Stimulated activated CD4-positive, alpha-beta T cell treated with anti-CD3 and anti-CD28 coated beads, Interleukin-4, amount 100 ng/mL, for 48 hours (primary cell): ENCODE measurements at places on chromosomes 16 and 17.

DNA sequence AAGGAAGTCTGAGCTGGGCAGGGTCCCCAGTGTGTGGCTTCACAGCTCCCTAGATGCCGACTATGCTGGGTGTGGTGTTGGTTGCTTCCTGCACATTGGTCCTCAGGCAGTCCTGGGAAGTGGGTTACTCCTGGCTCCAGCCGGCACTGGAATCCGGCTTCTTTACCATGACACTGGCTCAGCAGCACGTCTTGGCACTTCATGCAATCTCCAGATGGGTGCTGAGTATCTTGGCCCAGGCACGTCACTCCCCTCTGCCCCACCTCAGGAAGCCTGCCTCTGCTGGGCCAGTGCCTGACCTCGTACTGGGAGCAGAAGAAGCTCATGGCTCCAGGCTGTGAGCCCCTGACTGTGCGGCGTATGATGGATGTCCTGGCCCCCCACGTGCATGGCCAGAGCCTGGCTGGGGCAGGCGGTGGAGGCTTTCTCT, 24.5 kb downstream of the FCSK start:
- DNase-seq, result no peak

DNA sequence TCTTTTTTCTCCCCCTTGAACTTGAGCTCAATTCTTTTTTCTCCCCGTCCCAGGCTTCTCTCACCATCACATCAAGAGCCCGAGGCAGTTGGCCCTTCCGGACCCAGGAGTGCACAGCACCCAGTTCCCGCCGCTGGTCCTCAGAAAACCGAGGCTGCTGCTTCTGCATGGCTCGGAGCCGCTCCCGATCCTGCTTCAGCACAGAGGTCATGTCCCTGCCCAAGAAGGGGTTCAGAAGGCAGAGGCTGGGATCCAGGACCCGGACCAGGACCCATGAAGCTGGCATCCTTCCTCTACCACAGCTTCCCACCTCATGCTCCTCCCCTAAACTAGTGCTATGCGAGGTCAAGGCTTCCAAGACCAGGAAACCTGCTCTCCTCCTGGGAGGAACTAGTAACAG, 10.5 kb downstream of the PER1 start:
- DNase-seq, result no peak

DNA sequence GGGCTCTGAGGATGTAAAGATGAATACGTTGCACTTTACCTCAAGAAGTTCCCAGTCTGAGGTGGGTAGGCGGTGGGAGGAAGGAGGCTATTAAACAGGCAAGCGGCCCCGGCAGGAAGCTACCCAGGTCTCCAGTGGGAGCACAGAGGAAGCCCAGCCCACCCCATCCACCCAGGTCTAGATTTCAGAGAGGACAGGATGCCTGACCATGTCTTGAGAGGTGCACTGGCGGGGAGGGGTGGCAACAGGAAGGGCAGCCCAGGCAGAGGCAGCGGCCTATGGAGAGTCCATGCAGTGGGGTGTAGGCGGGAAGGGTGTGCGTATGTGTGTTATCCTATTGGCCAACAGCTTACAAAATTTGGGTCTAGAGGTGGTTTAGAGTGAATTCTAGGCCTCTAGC, 13.9 kb downstream of the SARM1 start:
- no peak for DNase-seq

- DNase-seq, result no peak
Measured at GRCh38 chr17:45757431-45758218, 26.5 kb upstream of the CRHR1 start.

GRCh38 chr17:27549251-27549893, 81.6 kb upstream of the LGALS9 start:
- no peak for DNase-seq

DNA sequence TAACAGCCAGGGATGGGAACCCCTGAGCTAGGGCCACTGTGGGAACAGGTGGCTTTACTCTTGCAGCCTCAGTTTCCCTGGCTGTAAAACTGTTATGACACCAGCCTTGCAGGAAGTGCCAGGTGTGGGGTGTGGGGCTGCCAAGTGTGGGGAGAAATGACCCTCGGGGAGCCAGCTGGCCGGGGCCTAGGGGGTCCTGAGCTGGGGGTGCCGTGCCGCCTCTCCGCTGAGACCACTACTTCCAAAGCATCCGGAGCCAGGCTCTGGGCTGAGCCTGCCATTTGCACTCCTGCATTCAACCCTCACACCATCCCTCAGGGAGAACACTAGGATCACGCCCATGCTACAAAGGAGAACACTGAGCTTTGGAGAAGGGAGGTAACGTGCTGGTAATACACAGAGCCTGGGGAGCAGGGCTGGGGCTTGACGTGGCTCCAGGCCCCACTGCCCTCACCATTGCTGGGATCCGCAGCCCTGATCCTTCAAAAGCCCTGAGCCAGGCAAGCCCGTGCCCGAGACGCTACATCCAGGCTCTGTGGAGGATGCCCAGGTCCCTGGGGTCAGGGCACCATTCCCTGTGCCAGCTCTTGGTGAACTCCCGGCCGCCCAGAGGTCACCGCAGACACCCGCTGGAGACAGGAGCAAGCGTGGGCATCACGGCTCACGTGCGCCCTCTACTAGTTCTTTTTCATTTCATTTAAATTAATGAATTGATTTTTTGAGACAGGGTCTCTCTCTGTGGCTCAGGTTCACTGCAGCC, 28.8 kb upstream of the GINS2 start:
- peak; percentile 49 for DNase-seq

DNA sequence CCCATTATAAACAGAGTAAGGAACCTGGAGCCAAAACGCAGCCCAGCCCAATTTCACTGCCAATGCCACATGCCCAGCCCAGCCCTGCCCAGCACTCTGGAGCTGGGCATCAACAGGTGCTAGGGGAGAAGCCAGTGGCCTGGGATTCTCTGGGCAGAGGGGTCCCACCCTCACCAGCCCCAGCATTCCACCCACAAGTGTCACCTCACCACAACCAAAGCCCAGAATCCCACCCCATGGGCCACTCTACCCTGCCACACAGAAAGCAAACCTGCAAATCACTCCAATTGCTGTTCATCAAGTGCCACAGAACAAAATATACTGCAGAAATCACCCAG, 102.5 kb upstream of the CDH5 start:
- no peak for DNase-seq

- no peak for DNase-seq
Measured at GRCh38 chr17:33322063-33322462, 29.0 kb upstream of the ASIC2 start.

DNA sequence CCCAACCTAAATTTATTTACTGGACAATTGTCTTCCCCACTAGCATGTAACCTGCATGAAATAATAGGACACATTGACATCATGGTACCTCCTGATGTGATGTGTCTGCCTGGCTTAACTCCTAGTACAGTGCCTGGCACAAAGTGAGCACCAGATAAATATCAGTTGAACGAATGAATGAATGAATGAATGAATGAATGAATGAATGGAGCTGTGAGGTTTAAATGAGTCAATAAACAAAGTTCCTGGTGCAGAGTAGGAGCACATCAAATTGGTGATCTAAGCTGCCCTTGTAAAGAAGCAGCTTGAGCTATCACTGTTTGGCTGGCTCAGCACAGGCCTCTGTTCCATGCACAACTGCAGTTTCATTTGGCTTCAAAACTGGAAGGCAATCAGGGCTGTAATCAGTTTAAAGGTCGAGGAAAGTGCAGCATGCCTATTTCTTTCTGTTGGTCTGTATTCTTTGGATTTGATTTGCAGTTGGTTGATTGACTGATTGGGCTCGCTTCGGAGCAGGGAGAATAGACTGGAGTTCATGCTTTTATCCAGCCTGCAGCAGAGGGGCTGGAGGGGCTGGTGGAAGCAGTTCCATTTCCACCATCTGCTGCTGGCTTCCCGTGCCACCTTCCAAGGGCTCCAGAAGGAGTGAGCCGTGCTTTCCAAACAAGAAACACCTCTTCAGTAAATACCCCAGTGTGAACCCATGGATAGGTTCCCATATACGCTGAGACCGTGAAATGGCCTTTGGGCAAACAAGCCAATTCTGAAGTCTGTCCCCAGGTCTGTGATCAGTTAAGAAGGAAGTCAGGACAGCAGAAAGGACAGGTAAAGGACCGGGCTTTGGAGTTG, 54.6 kb downstream of the GPRC5B start:
- no peak for DNase-seq

DNA sequence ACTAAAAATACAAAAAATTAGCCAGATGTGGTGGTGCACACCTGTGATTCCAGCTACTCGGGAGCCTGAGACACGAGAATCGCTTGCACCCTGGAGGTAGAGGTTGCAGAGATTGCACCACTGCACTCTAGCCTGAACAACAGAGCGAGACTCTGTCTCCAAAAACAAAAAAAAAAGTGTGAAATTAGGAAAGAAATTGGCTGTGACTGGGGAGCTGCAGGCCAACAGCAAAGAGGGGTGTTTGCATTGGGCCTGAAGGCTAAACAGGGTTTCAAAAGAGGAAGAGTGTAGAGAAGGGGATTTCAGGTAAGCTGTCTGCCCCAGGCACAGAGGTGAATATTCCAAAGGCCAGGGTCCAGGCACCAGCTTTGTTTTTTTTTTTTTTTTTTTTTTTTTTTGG, 9.4 kb downstream of the BMERB1 start:
- no peak for DNase-seq

GRCh38 chr17:10278218-10278617, 79.8 kb upstream of the GAS7 start:
- DNase-seq, result no peak

DNA sequence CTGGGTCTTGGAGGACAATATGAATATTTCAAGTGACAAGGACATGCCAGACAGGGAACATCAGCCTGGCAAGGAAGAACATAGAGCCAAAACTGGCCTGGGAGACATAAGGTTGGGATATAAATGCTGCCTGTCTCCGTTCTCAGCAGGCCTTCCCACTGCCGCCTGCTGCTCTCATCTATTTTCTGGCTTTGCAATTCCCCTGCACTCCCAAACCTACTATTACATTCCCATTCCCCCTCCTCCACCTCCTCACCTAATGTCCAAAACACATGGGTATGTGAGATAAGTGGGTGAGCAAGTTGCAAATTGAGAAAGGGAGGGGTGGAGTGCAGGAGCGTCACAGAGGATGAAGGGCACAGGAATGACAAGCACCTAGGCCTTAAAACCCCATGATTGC, 244.3 kb upstream of the CDH8 start:
- DNase-seq, result no peak

DNA sequence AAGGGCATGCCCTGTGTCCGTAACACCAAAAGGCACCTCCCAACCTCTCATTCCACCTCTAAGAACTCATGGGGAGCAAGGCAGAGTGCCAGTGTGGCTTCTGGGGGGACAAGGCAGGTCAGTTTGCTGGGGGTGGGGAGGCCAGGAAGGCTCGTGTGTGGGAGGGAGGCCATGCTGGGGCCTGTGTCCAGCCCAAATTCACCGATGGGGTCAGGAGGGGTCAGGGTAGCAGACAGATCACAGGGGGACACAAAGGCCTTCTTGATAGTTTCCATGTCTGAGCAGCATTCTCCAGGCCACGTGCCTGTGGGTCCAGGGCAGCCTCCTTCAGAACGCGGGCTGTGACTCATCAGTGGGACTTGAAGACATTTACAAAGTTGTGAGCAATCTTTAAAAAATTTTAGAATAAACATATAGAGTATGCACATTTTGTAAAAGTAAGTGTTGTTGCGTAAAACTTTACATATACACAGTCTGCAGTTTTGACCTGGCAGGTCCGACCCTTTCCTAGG, 20.9 kb downstream of the SPACA3 start:
- no peak for DNase-seq

DNA sequence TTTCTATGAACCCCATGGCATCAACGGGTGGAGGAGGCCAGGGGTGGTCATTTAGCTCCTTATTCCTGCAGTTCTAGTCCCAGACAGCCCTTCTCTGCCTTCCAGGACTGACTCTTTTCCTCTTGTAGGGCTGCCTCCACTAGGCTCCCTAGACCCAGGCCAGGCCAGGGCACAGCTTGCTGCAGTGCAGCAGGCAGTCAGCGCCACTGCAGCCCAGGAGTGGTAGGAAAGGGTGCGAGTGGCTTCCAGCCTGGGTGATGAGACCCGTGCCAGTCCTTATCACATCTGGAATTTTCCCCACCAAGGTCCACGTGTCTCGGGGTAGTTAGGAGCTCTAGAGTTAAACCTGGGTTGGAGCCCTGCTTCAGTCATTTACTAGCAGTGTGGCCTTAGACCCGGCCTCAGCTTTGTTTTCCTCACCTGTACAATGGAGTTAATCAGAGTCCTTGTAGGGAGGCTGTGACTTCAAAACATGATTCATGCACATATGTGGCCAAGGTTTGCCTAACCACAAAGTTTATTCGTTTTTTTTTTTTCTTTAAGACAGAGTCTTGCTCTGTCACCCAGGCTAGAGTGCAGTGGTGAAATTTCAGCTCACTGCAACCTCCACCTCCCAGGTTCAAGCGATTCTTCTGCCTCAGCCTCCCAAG, 4.7 kb downstream of the SLC5A11 start:
- DNase-seq, result no peak

GRCh38 chr16:5882087-5882640, 784.6 kb upstream of the EEF2KMT start:
- DNase-seq, result no peak

DNA sequence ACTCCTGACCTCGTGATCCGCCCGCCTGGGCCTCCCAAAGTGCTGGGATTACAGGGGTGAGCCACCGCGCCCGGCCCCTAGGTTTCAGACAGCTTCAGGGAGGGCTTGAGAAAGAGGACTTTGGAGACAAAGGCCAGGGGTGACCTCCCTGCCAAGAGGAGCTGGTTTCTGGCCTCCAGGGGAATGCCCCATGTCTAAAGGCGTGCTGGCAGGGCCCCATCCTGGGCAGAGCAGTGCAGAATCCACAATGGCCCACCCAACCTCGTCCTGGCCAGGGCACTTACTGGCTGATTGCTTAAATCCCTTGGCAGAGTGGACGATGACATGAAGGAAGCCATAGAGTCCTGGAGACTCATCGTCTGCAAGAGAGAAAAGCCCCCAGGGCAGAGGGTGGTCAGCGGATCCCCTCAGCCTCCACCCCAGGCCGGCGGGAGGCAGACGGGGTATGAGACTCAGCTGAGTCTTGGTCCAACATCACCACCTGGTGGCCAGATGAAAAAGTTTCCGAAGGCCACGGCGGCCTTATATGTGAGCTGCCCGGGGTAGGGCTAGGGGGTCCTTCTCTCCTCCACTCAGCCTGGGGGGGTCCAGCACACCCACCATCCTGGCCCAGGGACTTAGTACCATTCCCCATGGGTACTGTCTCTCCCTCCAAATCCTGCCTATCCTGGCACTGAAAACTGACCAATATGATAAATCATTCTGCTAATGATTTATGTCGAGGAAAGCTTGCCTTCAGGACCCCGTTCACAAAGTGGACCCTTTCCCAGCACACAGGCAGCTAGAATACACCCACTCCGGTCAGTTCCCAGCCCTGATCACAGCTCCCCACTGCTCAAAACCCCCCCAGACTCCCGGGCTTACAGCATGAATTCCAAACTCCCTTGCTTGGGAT, 59.1 kb downstream of the TIMM22 start:
- DNase-seq, result peak; percentile 27

DNA sequence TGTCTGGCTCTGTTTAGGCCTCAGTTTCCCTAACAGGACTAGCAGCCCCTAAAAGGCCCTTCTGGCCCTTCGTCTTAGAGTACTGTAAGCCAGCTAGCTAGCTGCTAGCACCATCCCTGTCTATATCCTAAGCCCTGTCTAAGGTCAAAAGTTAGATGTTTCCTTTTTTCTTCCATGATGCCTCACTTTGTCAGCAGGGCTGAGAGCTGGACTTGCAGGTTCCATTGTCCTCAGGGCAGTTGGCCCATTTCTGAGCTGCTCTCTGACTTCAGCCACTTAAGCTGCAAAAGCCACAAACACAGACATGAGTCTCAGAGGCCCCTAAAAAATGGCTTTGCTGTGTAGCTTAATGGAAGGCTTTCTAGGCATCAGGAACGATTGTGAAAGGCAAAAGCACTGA, 187.7 kb downstream of the CBLN1 start:
- no peak for DNase-seq
